NAMALWA (cell line): ENCODE measurements at places on chromosomes 12 and 14.
A peak's percentile ranks its signal among the peaks of the same experiment; 100 is the strongest.

DNA sequence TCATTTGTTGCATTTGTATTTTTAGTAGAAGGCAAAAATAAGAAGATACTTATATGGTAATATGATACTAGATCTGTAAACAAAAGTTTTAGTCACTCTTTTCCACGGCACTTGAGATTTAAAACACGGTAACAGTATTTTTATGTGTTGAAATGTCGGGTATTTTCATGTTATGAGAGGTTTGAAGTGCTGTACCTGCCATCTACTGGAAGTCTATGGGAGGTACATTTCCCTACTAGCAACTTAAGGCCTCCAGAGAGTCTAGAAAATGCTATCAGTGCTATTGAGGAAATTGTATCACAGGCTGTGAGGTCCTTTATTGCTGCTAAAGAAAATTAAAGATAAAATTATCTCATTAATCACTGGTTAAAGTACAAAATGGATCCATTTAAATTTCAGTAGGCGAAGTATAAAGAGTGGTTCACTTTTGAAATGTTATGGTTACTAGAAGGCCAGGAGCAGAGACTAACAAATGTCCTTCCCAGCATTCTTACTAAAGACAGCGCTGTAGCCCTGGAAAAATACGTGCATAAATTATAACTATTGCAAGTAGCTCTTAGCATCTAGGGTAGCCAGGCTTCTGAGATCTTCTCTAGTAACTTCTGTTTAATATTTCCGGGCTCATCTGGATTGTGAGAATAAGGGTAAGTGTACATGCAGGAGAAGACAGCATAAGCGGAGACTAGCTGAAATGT is 77.6 kb upstream of the PRKD1 start:
- DNase-seq = peak; percentile 60

GRCh38 chr12:56634242-56634836 is 4.2 kb upstream of the BAZ2A start:
- DNase-seq = peak; percentile 62

DNA sequence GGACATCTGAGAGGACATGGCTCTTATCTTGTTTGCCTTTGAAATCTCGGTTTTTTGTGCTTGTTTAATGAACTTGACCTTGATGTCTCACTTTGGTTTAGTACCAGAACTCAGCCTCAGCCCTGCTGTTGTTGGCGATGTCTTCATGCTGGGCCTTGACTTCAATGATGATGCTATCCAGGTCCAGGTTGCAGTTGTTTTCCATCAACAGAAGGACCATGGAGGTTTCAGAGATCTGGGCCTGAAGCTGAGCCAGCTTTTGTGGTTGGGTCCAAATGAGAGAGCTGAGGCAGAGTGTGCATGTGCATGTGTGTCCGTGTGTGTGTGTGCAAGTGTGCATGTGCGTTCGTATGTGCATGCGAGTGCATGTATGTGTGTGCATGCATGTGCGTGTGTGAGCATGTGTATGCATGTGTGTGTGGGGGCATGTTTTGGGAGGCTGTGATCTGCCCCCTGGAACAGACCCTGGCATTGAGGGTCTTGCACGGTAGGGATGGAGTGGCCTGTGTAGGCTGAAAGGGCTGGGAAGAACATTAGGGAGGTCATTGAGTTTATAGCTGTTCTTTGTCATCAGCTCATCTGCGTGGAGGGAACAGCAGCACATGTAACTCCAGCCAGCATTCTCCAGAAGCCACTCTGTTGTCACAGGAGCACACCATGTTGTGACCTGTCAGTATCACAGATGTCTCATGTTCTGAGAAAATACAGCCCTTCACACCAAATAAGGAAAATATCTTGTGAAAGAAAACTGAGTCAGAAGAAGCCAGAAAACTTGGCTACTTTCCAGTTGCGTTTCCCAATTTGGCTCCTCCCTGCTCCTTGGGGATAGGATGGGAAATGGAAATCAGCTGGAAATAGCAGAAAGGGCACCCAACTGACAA is 10.0 kb upstream of the KRT82 start:
- no peak for DNase-seq

- no peak for DNase-seq
Observed at GRCh38 chr14:94524093-94524492, 14.8 kb upstream of the SERPINA12 start.

GRCh38 chr14:37230551-37231194 is 32.9 kb downstream of the MIPOL1 start:
- DNase-seq = peak; percentile 56

DNA sequence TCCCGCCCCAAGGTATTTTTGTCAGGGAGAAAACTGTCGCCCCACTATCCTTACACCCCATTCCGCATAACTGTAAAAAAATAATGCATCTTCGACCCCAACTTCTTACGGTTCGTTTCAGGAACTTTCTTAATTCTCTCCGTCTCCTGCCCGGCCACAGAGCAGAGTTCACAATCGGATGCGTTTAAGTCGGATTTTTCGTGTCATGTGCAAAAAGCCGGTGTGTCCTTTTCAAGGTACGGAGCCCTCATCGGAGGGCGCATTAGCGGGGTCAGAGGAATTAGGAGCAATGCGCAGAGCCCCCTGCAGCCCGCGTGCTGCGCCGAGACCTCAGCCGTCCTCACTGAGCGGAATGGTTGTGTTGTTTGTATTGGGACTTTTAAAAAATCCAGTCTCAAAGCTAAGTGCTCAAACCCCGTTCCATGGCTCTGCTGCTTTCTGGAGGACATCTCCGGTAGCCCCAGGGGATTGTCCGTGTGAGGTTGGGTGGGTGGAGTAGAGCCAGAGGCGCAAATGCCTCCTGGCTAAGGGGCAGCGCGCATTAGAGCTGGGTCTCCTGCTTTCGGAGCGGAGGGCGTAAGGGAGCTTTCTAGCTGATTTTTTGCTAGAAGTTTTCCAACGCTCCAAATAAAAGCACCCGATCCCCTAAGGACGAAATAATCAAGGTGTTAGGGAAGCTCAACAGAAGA is 3.9 kb upstream of the GSC start:
- no peak for DNase-seq

DNA sequence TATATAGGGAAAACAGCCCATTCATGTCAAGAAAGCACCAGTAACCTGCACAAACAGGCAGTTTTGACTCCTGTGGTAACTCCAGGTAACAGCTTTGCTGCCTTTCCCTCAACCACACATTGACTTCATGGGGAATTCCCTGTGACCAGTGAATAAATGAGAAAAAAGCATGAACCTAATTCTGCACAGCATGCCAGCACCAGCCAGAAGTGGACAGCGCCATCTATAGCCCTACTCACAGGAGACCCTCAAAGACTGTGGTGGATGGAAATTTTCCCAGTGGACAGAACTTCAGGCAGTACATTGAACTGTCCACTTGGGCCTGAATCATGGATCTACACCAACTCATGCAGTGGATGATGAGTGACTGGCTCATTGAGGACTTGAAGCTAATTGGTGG is 152.1 kb downstream of the SLC8A3 start:
- DNase-seq = no peak

DNA sequence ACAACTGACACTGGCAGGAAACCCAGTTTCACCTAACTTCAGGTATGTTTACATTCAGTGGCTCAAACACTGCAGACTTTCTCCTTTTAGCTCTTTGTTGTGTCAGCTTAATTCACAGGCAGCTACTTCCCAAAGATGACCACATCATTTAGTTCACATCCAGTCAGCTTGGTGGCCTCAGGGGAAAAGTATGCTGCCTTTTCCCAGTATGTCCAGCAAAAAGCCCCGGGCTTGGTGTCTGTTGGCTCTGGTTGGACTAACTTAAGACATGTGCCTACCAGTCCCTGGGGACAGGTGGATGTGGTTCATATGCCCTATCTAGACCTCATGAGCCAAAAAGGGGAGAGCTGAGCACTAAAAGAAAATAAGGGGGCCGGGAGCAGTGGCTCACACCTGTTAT is 56.4 kb downstream of the GOLGA5 start:
- no peak for DNase-seq

DNA sequence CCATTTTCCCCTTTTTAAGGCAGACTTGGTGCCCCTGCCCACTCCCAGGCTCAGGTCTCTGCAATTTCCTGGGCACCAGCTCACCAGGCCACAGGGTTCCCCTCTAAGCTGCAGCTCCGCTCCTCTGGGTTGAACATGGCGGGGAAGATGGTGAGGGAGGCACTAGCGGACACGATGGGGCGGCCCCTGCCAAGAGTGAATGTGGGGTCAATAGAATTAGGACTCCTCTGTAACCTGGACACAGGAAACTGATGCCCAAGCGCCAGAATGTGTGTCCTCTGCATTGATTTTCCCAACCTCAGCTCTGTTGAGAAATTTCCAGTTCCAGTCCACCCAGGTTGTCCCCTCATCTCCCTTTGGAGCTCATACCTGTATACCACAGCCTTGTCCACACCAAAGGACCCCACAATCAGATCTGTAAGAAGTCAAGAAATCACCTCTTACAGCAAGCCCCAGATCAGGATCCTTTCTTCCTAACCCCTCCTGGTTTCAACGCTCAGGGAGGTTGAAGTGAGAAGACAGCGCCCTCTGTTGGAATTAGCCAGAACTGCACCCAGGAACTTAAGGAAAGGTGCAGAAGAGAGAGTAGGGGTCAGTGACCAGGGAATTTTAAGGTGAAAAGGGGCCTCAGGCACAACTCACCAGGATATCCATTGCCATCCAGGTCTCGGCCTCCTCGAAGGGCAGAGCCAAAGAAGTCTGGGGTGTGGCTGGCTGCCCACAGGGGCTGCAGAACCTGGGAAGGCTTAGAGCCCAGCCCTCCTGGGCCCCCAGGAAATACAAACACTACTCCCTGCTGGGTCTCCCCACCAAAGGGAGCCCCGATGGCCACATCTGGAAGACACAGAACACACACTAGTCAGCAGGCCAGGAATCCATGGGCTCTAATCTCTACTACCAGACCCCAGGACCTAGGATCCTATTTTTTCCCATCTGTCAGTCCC is 14.7 kb downstream of the ITGA5 start:
- DNase-seq = peak; percentile 72

DNA sequence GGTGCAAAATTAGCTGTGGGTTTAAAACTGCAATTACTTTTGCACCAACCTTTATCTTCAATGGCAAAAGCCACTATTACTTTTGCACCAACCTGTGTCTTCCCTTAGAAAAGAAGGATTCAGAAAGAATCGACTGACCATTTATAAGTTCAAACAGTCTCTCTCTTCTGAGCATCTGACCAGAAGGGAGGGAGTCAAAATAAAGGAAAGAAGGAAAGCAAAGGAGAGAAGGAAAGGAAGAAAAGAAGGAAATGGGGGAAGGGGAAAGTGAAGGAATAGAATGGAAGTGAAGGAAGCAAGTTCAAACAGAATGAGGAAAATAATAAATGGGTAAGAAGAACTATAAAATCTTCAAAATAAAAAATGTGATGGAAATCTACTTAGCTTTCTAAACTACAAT is 57.8 kb downstream of the KDM5A start:
- no peak for DNase-seq

DNA sequence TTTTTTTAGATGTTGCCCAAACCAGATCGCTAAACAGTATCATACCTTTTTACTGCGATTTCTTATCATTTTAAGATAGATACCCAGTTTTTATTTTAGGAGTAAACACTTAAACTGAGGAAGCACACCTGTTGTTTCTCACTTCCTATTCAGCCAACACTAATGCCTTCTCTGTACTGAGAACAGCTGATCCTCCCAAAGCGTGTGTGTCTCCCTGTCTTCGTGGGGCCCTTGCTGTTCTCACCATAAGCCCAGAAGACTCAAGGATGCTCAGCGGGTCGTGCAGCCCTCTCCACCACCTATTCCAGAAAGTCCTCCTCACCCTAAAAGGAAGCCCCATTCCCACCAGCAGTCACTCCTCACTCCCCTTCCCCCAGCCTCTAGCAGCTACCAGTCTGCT is 14.8 kb downstream of the PPP2R5C start:
- peak; percentile 68 for DNase-seq

DNA sequence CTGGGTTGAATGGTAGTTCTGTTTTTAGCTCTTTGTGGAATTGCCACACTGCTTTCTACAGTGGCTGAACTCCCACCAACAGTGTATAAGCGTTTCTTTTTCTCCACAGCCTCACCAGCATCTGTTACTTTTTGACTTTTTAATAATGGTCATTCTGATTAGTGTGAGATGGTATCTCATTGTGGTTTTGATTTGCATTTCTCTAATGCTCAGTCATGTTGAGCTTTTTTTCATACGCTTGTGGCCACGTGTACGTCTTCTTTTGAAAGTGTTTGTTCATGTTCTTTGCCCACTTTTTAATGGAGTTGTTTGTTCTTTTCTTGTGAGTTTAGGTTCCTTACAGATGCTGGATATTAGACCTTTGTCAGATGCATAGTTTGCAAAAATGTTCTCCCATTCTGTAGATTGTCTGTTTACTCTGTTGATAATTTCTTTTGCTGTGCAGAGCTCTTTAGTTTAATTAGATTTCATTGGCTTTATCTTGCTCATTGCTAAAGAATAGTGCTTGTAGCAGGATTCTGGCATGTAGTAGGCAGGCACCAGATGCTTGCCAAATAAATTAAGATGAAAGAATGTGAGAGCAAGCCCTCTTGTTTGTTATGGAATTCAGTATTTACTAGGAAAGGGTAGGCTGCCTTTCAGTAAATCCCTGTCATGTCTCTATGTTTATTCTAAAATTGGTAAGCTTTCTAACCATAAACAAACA is 86.8 kb downstream of the PDE3A start:
- no peak for DNase-seq

GRCh38 chr12:78210894-78211302 is 380.2 kb downstream of the NAV3 start:
- no peak for DNase-seq

GRCh38 chr12:9750276-9751203 is 10.2 kb downstream of the CD69 start:
- peak; percentile 94 for DNase-seq

DNA sequence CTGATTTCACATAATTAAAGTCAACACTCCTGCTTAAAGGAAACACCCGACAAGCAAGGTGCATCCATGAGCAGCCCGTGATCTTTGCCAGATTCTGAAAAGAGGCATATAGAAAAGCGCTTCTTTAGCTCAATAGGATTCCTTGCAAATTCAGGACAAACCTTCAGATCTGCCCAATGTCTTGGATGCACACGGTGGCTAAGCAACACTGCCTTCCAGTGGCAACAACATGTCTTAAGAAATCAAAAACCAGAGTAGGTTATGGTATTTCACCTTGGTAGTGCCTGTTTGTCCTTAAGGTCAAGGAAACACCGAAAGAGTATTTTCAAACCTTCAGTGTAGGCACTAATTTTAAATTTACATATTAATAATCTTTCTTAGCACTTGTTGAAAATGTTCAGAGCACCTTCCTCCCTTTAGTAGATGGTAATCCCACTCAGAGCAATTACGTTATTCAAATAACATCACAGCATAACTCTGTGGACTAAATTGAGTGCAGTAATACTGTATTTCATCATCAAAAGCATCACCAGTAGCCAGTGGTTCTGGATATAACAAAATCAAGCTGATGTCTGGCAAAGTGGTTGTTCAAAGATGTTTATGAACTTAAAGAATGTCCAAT is 58.0 kb upstream of the CDKN3 start:
- peak; percentile 5 for DNase-seq
